ENCODE measurements at places on chromosomes 5 and 9.
A peak's percentile ranks its signal among the peaks of the same experiment; 100 is the strongest.

- peaks cover 7% of the 10 kb centered on the region for H3K4me1 ChIP-seq
- H3K4me3 ChIP-seq = no peak overlapping the region
Observed at GRCh38 chr9:78196258-78196657, 39.6 kb upstream of the CEP78 start.

DNA sequence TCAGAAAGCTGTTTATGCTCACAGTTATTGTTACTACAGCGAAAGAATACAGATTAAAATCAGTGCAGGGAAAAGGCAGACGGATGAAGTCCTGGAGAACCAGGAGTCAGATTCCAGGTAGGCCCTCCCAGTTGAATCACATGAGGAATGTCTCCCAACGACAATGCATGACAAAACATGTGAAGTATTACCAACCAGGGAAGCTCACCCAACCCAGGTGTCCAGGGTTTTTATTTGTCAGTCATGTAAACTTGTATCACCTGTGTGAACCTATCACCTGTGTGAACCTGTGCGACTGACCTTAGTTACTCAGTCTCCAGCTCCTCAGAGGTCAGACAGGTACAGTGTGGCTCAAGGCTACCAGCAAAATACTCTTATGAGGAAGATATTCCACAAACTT, 63.9 kb downstream of the KIAA1958 start:
- H3K36me3 ChIP-seq = no peaks in the 10 kb centered on the region
- 0 out of 2 replicates have a peak overlapping the region, but pooled peaks have one; percentile 8 for H3K27ac ChIP-seq
- no peaks in the 10 kb centered on the region for H3K27me3 ChIP-seq
- peaks cover 49% of the 10 kb centered on the region for H3K4me1 ChIP-seq

GRCh38 chr9:105205787-105206495, 38.5 kb upstream of the SLC44A1 start:
- H3K27me3 ChIP-seq = no peaks in the 10 kb centered on the region
- no peak overlapping the region for H3K4me3 ChIP-seq
- no peaks in the 10 kb centered on the region for H3K4me1 ChIP-seq
- no peaks in the 10 kb centered on the region for H3K36me3 ChIP-seq

DNA sequence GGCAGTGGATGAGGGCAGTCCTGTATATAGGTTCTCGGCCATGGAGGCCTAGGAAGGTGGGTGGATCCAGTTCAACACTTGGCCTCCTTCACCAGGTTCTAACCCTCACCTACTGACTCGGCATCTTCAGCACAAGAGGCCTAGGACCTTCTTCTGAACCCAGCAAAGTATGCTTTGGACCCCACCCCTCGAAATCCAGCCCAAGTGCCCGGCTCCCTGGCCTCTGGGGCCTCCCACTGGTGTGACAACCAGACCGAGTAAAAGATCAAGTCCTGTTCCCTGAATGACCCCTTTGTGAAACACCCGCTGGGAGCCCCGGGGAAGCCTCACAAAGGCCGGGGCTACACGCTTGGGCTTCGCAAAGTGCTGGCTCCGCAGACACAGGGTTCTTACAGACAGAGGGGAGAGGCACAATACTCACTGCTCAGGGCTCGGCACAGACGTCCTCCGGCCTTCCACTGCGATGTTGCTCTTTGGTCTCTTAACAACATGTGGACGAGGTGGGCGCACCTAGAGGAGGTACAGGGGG, 47.0 kb downstream of the CRB2 start:
- peaks cover 4% of the 10 kb centered on the region for H3K4me1 ChIP-seq
- H3K4me3 ChIP-seq = no peak overlapping the region
- H3K36me3 ChIP-seq = no peaks in the 10 kb centered on the region
- H3K27me3 ChIP-seq = no peaks in the 10 kb centered on the region

- H3K4me1 ChIP-seq = peaks cover 10% of the 10 kb centered on the region
- no peaks in the 10 kb centered on the region for H3K36me3 ChIP-seq
- no peak for DNase-seq
- no peak overlapping the region for H3K27ac ChIP-seq
- no peaks in the 10 kb centered on the region for H3K27me3 ChIP-seq
- H3K4me3 ChIP-seq = no peak overlapping the region
Observed at GRCh38 chr9:98958271-98958984, 14.7 kb downstream of the COL15A1 start.

DNA sequence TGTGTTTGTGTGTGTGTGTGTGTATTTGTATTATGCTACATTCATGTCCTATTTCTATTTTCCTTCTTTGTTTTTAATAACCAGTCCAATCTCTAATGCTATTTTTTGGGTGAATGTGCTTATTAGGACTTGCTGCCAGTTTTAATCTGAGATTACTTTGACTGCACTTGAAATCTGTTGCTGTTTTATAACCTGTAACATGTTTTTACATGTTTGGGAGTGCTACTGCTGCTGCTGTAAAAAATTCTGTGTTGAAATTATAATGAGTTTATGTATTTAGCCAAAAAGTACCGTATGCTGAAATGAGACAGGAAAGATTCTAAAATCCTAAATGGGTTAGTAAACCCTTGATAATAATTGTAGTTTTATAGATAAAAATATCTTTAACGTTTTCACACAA, 104.7 kb upstream of the SSBP2 start:
- H3K4me3 ChIP-seq = no peak overlapping the region
- H3K27ac ChIP-seq = no peak overlapping the region
- peaks cover 60% of the 10 kb centered on the region for H3K4me1 ChIP-seq
- DNase-seq = no peak

DNA sequence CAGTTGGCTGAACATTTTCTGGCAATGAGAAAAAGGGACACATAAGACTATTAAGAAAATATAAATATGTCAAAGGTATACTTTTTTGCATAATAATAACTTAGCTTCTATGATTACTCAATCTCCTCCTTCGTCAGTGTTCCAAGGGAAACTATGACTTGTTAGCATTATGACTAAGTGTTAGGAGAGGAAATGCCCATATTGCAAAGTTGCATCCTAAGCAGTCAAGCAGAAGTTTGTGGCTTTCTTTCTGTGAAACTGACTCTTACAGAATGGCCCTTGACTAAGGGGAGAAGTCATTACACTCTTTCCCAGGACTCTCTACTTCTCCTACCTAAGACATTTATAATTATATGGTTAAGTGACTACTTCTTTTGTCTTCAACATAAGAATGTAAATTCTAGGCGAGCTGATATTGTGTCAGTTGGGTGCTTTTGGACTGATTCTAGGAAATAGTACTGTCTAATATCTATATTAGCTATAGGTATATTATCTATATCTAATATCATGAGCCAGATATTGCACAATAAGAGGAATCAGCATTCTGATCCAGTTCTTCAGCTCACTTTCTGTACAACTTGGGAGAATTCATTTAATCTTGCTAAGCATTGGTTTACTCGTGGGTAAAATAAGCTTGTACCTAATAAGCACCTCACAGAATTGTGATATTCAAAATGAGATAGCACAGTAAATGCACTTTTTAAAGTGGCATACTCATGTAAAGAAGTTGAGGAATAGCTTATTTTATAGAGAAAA, 16.4 kb upstream of the SPINK6 start:
- H3K4me3 ChIP-seq = no peak overlapping the region
- H3K36me3 ChIP-seq = no peaks in the 10 kb centered on the region
- H3K4me1 ChIP-seq = no peaks in the 10 kb centered on the region
- H3K27ac ChIP-seq = no peak overlapping the region
- no peaks in the 10 kb centered on the region for H3K27me3 ChIP-seq

GRCh38 chr5:75525344-75525743, 13.7 kb downstream of the POLK start:
- H3K36me3 ChIP-seq = peaks cover 3% of the 10 kb centered on the region
- H3K4me1 ChIP-seq = no peaks in the 10 kb centered on the region
- no peak for DNase-seq
- no peaks in the 10 kb centered on the region for H3K27me3 ChIP-seq
- no peak overlapping the region for H3K4me3 ChIP-seq

- H3K4me1 ChIP-seq = no peaks in the 10 kb centered on the region
- no peak for DNase-seq
- no peaks in the 10 kb centered on the region for H3K27me3 ChIP-seq
- H3K4me3 ChIP-seq = no peak overlapping the region
- no peaks in the 10 kb centered on the region for H3K36me3 ChIP-seq
Observed at GRCh38 chr5:159849437-159850083, 66.7 kb upstream of the ADRA1B start.

GRCh38 chr5:66151030-66151429, 6.9 kb downstream of the SREK1 start:
- DNase-seq = no peak
- H3K4me1 ChIP-seq = peaks cover 15% of the 10 kb centered on the region
- H3K27ac ChIP-seq = no peak overlapping the region
- H3K4me3 ChIP-seq = no peak overlapping the region
- H3K27me3 ChIP-seq = no peaks in the 10 kb centered on the region

- H3K4me3 ChIP-seq = no peak overlapping the region
- H3K36me3 ChIP-seq = no peaks in the 10 kb centered on the region
- no peaks in the 10 kb centered on the region for H3K27me3 ChIP-seq
- H3K4me1 ChIP-seq = no peaks in the 10 kb centered on the region
Observed at GRCh38 chr5:133778636-133779035, 166.3 kb upstream of the FSTL4 start.

- H3K27ac ChIP-seq = no peak overlapping the region
- H3K4me1 ChIP-seq = no peaks in the 10 kb centered on the region
- DNase-seq = no peak
- no peak overlapping the region for H3K4me3 ChIP-seq
- H3K27me3 ChIP-seq = no peaks in the 10 kb centered on the region
- H3K36me3 ChIP-seq = no peaks in the 10 kb centered on the region
Observed at GRCh38 chr9:107274953-107275422, 8.1 kb upstream of the RAD23B start.

GRCh38 chr5:150918613-150919012, 13.8 kb upstream of the ZNF300 start:
- H3K27me3 ChIP-seq = no peaks in the 10 kb centered on the region
- no peak overlapping the region for H3K4me3 ChIP-seq
- no peaks in the 10 kb centered on the region for H3K36me3 ChIP-seq

GRCh38 chr5:131431794-131432193, 167.9 kb downstream of the CDC42SE2 start:
- H3K27ac ChIP-seq = no peak overlapping the region
- no peak overlapping the region for H3K4me3 ChIP-seq

DNA sequence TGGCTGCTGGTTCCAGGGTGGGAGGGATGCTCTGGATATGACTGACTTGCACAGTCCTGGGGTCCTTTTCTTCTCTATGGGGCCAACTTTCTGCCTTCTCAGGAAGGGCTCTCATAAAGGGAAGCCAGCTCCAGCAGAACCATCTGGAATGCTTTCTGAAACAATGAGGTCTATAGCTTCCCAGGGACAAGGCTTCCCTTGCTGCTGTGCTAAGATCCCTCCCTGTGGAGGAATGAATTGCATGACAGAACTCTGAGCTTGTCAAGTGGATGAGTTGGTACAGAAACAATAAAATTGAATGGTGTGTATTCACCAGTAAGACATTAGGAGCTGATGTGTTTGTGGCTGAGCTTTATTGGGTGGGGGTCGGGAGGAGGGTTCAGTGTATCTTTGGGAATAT, 19.8 kb downstream of the CKMT2 start:
- DNase-seq = no peak
- no peaks in the 10 kb centered on the region for H3K4me1 ChIP-seq
- H3K27ac ChIP-seq = no peak overlapping the region
- no peaks in the 10 kb centered on the region for H3K36me3 ChIP-seq
- no peak overlapping the region for H3K4me3 ChIP-seq
- H3K27me3 ChIP-seq = no peaks in the 10 kb centered on the region

GRCh38 chr5:98810206-98810605, 36.7 kb downstream of the RGMB start:
- H3K4me3 ChIP-seq = no peak overlapping the region
- H3K4me1 ChIP-seq = no peaks in the 10 kb centered on the region
- H3K27ac ChIP-seq = no peak overlapping the region
- no peaks in the 10 kb centered on the region for H3K27me3 ChIP-seq

- no peaks in the 10 kb centered on the region for H3K27me3 ChIP-seq
- no peak overlapping the region for H3K27ac ChIP-seq
- H3K36me3 ChIP-seq = no peaks in the 10 kb centered on the region
- H3K4me3 ChIP-seq = no peak overlapping the region
- H3K4me1 ChIP-seq = no peaks in the 10 kb centered on the region
Observed at GRCh38 chr5:55966284-55966683, 28.5 kb downstream of the IL6ST start.

DNA sequence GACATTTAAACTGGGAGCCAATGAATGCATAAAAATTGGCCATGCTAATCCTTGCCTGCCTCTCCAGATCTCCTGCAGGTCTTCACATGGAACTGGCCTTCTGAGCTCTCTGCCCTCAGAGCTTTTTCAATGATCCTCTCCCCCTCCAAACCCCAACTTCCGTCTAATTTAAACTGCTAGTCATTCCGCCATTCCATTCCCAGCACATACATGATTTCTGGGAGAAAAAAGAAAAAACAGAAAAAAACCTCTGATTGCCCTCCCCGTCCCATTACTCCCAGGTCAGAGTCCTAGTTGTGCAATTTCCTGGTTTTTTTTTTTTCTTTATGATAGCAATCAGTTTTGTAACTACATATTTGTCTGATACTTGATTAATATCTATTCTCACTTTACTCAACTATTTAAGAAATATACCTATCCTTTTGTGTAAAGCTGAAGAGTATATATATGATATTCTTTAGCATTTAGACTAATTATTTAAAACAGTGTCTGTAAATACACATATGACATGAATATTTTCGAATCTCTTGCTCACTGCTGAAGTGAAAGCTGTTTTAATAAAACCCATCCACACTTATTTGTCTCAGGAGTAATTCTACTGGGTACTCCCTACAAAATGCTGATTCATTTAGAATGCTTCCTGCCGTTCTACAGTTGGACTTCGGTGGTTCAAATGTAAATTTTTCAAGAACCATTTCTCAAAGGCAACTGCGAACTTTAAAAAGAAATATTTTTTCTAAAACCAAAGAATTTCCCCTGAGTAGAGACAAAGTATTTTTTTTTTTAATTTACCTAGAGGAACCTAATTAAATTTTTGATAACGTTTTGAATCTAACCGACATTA, 1.6 kb downstream of the HINT1 start:
- H3K27me3 ChIP-seq = no peaks in the 10 kb centered on the region

- no peak overlapping the region for H3K4me3 ChIP-seq
- H3K36me3 ChIP-seq = no peaks in the 10 kb centered on the region
- H3K27ac ChIP-seq = no peak overlapping the region
Observed at GRCh38 chr5:149863830-149864229, 80.8 kb downstream of the PDE6A start.

GRCh38 chr9:94699715-94700373, 26.7 kb upstream of the AOPEP start:
- no peak for DNase-seq
- H3K4me3 ChIP-seq = no peak overlapping the region
- no peaks in the 10 kb centered on the region for H3K36me3 ChIP-seq

- no peaks in the 10 kb centered on the region for H3K27me3 ChIP-seq
- peaks cover 10% of the 10 kb centered on the region for H3K4me1 ChIP-seq
- no peak overlapping the region for H3K27ac ChIP-seq
Observed at GRCh38 chr9:20681467-20681866, 2.6 kb upstream of the FOCAD start.

GRCh38 chr5:150409638-150410523, 2.8 kb downstream of the CD74 start:
- H3K4me1 ChIP-seq = peaks cover 35% of the 10 kb centered on the region
- H3K27me3 ChIP-seq = no peaks in the 10 kb centered on the region
- DNase-seq = peak; percentile 95
- H3K36me3 ChIP-seq = no peaks in the 10 kb centered on the region
- peak overlapping the region; percentile 57 for H3K27ac ChIP-seq

- H3K27ac ChIP-seq = no peak overlapping the region
- 0 out of 2 replicates have a peak, but pooled peaks cover 4% of the 10 kb centered on the region for H3K4me1 ChIP-seq
- no peaks in the 10 kb centered on the region for H3K36me3 ChIP-seq
- no peak for DNase-seq
Observed at GRCh38 chr5:59100875-59101274, 518.0 kb downstream of the RAB3C start.

All from GM23338 (cell line).